ENCODE measurements at places on chromosomes 6 and 20.

GRCh38 chr20:1718604-1719384 lies 61.2 kb upstream of the SIRPG start:
- no peak for DNase-seq

GRCh38 chr6:128483472-128484135 lies 36.8 kb downstream of the PTPRK start:
- DNase-seq, result no peak

DNA sequence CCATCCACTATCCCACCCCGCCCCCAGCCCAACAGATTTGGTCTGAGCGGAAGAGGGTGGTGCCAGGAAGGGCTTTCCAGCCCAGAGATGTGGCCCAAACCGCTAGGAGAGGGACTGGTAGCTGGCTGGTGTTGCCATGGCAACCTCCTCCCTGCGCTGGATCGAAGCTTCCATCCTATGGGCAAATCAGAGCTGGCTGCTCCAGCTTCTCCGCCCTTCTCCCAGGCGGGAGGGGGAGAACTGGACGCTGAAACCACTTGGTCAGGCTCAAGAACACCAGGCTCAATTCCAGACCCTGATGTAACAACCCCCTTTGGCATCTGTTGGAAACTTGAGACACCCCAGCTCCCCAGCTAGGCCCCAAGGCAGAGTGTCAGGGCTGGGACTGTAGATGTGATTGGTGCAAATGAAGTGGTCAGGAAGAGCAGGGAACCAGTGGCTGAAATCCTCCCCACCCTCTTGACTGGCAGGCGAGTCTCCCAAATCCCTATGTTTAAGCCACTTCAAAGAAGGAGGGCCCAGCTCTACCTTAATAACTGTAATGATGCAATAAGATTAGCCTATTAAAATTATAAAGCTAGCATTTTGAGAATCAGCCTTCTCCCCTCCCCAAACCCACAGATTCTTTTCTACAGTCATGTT lies 4.2 kb downstream of the RIMS4 start:
- DNase-seq, result peak; percentile 21

- DNase-seq, result no peak
Observed at GRCh38 chr6:116251568-116252384, 2.1 kb downstream of the TSPYL4 start.

DNA sequence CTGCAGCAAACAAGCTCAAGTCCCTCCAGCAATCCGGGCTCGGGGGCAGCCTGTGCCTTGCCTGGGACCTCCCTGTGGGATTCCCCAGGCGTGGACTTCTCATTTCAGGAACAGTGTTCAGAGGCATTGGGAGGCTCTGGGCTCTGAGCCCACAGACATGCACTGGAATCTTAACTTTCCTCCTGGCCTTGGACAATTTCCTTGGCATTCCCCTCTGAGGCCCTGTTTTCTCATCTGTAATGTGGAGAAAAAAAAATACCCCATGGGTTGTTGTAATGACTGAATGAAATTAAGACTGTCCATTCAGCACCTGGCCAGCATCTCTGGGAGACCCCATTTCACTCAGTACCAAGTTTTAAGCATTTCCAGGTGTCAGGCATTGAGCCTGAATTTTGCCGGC lies 17.6 kb downstream of the BPIFB4 start:
- no peak for DNase-seq

- DNase-seq, result no peak
Observed at GRCh38 chr20:35627121-35627520, 11.5 kb downstream of the SPAG4 start.

GRCh38 chr6:107841275-107841670 lies 17.2 kb upstream of the SCML4 start:
- DNase-seq, result no peak
